H1 (cell line): ENCODE measurements at places on chromosomes 6 and 20.

DNA sequence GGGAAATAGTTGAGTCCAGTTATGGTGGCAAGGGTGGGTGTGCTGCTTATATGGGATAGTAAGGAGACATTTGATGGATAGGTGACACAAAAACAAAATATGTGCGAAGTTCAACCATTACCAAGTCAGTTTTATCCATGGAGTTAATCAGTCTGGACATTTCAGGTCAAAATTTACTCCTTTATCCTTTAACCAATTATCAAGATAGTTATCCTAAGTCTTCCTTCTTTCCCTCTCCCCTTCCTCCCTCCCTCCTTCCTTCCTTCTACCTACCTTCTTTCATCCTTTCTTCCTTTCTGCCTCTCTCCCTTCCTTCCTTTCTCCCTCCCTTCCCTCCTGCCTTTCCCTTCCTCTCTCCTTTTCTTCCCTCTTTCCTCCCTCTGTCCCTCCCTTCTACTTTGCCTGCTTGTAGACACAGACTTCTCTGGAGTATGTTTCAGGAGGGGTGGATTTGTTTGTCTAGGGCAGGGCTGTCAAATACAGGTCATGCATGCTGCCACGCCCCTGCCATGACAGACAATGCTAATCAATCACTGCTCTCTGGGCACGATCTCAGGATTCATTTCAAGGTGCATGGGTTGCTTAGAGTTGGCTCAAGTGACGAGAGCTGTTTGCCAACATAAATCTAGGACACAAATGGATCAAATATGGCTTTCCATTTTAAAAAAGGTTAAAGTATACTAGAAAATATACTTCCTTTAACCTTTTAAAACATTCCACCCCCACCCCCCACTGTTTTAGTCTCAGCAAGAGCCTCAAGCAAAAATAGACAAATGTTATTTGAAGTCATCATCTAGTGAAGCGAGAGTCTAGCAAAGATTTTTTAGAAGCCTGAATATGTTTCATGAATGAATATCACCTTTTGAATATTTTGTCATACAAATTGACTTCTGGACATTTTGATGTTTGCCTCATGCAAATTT, 281.6 kb upstream of the CITED2 start:
- no peak for DNase-seq

GRCh38 chr6:141316236-141316635, 816.5 kb upstream of the GJE1 start:
- DNase-seq: no peak

DNA sequence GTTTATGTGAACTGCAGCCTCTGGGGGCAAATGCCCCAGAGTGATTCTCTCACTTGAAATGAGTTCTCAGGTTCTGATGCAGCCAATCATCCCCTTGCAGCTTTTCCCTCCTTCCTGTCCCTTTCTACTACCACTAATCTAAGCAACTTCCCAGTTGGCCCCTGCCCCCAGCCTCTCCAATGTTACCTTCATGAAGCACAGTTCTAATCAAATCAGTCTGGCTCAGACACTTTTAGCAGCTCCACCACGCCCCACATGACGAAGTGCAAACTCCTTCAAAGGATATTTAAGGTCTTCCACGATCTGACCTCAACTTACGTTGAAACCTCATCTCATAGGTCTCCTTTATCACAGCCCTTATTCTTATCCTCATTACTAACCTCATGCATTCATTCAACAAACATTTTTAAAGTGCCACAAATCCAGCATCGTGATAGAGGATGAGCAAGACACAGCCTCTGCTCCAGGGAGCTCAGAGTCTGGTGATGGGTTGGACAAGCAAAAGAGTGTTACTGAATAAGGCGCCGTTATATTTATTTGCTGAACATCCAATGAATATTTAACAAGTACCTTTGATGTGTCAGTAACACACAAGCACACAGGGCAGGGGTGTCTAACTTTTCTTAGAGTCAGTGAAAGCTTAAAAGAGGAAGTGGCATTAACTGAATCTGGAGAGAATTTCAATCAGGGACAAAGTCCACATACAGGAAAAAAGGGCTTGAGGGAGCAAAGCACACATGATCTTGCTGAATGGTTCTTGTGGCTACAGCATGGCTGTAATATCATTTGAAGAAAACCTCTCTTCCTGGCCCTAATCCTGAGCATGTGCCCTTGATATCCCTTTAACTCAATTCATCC, 20.4 kb upstream of the DTNBP1 start:
- DNase-seq: no peak

DNA sequence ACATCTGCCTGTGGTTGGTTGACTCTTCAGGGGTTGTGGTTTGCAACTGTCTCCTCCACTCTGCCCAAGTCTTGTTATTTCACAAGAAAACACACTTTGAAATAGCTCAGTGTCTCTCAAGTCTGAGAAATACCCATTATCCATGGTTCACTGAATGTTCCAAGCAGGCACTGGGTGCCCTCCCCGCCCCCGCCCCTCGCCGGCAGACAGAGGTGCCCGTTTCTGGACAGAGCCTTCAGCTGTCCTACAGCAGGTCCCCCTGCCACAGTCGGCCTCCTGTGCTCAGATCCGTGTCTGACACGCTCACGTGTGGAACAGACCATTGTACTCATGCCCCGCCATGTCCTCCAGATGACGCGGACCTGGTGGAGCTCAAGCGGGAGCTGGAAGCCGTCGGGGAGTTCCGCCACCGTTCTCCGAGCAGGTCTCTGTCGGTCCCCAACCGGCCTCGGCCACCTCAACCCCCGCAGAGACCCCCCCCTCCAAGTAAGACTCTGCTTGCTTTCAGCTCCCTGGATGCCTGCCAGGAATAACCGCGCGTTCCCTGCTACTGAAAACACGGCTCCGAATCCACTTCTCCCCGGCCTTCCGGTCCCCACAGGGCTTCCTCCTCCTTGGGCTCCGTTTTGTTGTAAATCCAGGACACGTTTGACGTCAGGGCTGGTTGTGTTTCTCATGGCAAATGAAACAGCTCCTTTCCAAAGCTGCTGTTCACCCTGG, 81.4 kb downstream of the SERAC1 start:
- DNase-seq: peak; percentile 16

DNA sequence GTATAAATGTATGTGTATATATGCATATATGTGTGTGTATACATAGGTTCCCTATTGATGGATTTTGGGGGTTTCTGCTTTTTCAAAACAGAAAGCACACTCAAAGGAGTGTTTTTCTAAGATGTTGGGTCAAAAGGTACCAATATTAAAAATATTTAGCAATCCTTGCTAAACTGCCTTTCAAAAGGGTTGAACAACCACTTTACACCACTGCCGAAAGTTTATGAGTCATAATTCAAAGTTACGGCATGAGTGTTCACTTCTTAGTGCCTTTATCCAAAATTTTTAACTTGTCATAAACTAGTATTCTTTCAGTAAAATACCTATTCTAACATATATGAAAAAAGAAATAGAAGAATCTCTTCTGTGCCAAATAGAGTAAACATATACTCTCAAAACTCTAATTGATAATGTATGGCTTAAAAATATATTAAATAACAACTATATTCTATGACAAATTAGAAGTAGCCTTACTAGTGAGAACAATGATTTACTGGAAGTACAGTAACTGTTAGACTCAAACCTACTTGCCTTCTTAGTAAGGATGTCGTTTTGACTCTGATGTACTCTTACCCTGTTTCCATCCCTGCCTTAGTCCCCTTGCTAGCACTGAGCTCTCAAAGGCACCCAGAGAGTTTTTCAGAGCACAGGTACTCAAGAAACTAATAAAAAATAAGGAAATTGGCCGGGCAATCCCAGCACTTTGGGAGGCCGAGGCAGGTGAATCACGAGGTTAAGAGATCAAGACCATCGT, 136.1 kb downstream of the INSM1 start:
- DNase-seq: no peak

DNA sequence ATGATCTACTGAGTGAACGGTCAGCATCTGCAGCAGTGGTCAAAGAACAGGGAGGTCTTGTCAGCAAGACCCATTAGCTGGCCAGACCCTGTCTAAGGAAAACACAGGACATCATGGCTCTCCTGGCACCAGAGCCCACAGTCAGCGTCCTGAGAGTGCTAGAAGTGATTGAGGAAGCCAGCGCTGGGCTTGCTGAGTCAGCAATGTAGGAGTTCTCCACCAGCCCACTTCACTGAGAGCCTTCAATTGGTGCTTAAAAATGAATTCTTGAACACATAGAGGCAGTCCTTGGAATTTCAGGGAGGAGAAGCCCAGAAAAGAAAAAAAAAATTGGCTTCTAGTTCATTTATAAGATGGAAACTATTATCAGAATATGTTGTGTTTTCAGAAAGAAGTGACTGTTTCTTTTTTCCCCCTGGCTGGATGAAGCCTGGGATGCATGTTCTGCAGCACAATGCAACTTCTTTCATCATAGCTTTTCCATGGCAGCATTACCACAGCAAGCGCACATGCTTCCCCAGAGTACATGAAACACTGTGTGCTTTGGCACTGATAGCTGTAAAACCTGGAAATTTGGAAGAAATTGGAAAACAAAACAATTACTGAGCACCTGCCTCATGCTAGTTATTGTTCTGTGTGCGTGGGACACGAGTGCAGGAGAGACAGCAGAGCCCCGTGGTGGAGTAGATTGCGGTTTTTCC, 899.9 kb downstream of the C6orf118 start:
- DNase-seq: no peak

DNA sequence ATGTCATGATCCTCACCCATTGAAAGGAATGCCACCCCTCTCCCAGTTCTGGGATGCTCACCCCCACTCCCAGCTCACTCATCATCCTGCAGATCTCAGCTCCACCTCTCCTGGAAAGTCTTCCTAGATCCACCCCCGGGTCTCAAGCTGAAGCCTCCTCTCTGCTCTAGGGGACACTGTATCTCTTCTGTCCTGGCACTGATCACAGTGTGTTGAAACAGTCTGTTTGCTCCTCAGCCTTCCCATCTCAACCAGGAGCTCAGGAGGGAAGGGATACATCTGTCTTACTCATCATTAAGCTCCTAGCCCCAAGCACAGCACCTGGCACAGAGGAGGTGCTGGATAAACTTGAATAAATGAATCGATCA, 80.1 kb downstream of the MRPL14 start:
- no peak for DNase-seq

GRCh38 chr6:64186592-64186991, 551.0 kb downstream of the PHF3 start:
- DNase-seq: no peak

DNA sequence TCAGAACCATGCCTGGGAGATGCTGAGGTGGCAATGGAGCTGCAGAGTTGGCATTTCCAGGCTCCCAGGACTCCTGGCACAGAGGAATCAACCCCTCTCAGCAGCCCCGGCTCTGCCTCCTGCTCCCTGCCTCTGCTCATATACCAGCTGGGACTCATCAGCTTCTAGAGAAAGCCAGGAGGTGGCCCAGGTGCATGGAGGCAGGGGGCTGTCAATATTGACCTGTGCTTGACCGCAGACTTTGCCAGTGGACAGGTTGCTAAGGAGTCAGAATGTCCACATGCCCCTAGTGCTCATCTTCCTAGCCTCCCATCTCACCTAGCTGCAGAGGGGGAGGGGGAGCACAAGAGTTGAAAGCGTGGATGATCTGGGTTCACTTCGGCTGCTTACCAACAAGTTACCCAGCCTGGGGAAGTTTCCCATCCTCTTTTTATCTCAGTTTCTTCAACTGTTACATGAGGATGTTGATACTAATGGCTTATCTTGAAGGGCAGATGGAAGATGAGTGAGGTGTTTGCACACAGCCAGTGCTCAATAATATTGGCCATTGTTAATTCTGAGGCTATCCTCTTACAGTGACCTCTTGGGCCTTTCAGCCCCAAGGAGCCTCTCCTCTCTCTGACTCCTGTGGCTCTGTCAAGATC, 9.2 kb upstream of the SCRT2 start:
- no peak for DNase-seq

GRCh38 chr6:107670792-107671199, 153.3 kb downstream of the SCML4 start:
- DNase-seq: no peak
